ENCODE measurements at places on chromosomes 6 and 20. TPM values are rescaled to one million over a fixed set of nuclear protein-coding genes. Genes with fewer than 3 reads are reported as not detected.

- no peak for DNase-seq
- H3K4me3 ChIP-seq, result no peak overlapping the region
- H3K36me3 ChIP-seq, result no peaks in the 10 kb centered on the region
- H3K27ac ChIP-seq, result no peak overlapping the region
- peaks cover 51% of the 10 kb centered on the region for H3K27me3 ChIP-seq
Measured at GRCh38 chr20:21618759-21619416, 86.6 kb upstream of the PAX1 start.

DNA sequence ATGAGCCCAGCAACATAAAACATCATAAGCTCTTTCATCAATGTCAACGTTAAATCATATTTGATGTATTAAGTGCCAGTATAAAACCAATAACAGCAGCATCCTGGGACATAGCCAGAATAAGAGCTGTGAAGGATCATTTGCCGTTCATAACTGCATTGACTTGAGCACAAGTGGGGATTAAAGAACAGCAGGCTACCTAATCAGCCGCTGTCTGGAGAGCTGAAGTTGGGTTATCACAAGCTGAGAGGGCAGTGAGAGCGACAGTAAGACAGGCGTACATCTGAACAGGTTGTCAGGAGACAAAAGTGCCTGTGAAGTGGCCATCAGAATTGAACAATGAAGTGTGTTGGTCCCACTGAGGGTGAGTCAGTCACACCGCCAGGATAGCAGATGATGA is 269.6 kb downstream of the GRIK2 start:
- DNase-seq, result no peak
- H3K4me1 ChIP-seq, result no peaks in the 10 kb centered on the region
- no peak overlapping the region for H3K27ac ChIP-seq
- H3K27me3 ChIP-seq, result no peaks in the 10 kb centered on the region
- H3K36me3 ChIP-seq, result no peaks in the 10 kb centered on the region

GRCh38 chr20:2279253-2279779 is 16.5 kb upstream of the TGM3 start:
- H3K27me3 ChIP-seq, result peaks cover 3% of the 10 kb centered on the region
- no peak for DNase-seq
- peaks cover 10% of the 10 kb centered on the region for H3K4me1 ChIP-seq
- no peaks in the 10 kb centered on the region for H3K36me3 ChIP-seq

DNA sequence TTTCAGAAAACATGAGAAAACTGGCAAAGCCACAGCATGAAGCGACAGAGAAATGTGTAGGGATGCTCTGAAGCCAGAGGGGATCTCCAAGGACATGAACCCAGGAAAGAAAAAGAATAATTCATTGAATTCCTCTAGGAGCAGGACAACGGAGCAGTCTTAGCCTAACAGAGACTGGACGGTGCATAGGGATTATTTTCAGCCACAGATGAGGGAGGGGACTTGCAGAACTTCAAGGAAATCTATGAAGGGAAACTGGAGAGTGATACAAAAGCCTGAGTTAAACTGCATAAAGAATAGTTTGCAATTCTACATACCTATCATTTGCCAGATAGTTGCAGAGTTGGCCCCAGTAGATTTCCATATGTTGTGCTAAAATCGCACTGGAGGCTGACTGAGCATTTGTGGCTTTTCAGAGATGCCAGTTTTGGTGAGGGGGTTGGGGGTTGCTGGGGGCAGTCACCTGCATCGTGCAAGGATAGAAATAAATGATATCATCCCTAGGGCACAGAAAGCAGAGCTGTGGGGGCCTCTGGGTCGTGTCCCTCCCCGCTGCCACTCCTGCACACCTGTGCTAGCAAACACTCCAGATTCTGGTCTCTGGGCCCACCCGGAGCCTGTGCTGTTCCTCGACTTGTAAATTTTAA is 443.2 kb upstream of the JARID2 start:
- no peak overlapping the region for H3K27ac ChIP-seq
- no peaks in the 10 kb centered on the region for H3K36me3 ChIP-seq
- DNase-seq, result no peak
- peaks cover 37% of the 10 kb centered on the region for H3K4me1 ChIP-seq
- H3K27me3 ChIP-seq, result peaks cover 10% of the 10 kb centered on the region

DNA sequence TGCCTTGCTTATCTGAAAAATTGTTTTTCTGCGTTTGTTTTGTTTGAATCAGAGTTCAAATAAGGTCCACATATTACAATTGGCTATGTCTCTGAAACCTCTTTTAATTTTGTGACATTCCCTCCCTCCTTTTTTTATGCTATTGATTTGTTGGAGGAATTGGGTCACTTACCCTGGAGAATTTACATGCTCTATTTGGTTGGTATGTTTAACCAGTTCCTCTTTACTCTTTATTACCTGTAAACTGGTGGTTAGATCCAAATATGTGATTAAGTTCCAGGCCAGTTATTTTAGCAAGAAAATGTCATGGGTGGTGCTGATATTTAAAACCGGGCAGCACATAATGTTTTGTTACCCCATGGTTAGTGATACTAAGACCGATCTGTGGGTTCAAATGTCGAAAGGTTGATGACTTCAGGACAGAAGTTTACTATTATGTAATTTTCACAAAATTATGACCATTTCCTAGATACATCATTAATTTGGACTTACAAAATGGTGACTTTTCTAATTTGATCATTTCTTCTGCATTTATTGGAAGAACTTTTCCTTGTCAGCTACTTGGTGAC is 77.3 kb downstream of the KIZ start:
- H3K27ac ChIP-seq, result no peak overlapping the region
- no peak overlapping the region for H3K4me3 ChIP-seq
- DNase-seq, result no peak
- H3K27me3 ChIP-seq, result no peaks in the 10 kb centered on the region
- peaks cover 6% of the 10 kb centered on the region for H3K36me3 ChIP-seq
- H3K4me1 ChIP-seq, result no peaks in the 10 kb centered on the region

DNA sequence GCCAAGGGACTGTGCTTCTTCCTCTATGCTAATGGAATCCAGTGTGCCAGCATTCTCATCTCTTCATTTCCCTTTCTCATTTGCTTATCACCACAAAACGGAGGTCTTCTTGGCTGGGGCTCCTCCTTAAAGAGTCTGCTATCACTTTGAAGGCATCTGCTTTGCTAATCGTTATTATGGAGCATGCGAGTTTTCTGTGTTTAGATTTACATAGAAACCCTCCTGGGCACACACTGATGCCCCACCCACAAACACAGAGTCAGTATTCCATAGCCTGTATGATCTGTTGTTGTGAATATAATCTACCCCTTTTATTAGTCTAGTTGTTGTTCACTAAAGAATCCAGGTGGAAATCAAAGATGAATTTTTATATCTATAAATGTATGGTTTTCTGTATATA is 83.4 kb upstream of the XRN2 start:
- H3K4me1 ChIP-seq, result no peaks in the 10 kb centered on the region
- no peak overlapping the region for H3K4me3 ChIP-seq
- no peaks in the 10 kb centered on the region for H3K36me3 ChIP-seq
- H3K27ac ChIP-seq, result no peak overlapping the region
- H3K27me3 ChIP-seq, result no peaks in the 10 kb centered on the region

- peaks cover 6% of the 10 kb centered on the region for H3K36me3 ChIP-seq
- no peak overlapping the region for H3K27ac ChIP-seq
- no peak for DNase-seq
- H3K27me3 ChIP-seq, result no peaks in the 10 kb centered on the region
Measured at GRCh38 chr20:16747291-16747811, 807 bp upstream of the OTOR start.

The PAX1 gene
- not detected for total RNA-seq

- DNase-seq, result no peak
- H3K4me1 ChIP-seq, result peaks cover 12% of the 10 kb centered on the region
- H3K27ac ChIP-seq, result no peak overlapping the region
- no peaks in the 10 kb centered on the region for H3K27me3 ChIP-seq
- no peak overlapping the region for H3K4me3 ChIP-seq
Measured at GRCh38 chr6:146884728-146885127, 286.0 kb downstream of the ADGB start.

- no peaks in the 10 kb centered on the region for H3K36me3 ChIP-seq
- H3K4me1 ChIP-seq, result peaks cover 14% of the 10 kb centered on the region
- H3K27me3 ChIP-seq, result no peaks in the 10 kb centered on the region
Measured at GRCh38 chr6:145214570-145214969, 520.8 kb downstream of the EPM2A start.

DNA sequence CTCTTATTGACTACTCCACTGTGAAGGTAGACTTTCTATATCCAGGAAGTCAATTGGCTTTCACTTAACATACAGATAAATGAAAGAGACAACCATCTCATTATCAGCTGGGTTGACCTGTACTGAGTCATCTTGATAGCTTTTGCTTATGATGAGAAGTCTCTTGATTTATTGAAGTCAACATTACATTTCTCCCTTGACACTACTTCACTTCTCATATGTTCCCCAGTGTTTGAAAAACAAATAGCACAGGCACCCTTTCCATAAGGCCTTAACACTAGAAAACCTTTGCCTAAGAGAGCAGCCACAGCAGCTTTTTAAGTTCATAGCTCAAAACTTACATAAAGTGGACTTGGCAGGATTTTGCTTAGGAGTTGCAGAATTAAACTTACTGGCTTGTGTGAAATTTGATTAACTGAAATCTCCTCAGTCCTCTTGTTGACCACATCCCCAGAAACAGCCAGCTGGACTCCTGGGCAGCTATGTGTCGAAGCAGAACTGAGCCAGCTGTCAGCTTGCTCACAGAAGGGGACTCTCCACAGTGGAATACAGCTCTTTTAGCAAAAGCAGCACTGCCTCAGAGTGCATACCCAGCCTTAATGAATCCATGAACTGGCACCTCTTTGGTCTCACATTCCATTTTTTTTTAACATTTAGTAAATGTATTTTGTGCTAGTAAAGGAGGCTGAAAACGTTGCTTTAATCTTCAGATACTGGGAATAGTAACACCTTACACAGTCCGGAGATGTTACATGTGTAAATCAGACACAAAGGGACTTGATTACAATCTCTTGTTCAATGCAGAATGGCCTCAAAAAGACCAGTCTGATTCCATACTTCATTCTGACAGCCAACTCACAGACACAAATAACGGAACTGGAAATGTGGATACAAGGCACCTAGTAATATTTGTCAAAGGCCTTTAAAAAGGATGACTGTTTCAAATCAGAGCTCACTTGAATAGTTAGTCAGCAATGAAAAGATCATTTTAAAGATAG is 1532.7 kb downstream of the HACE1 start:
- H3K27me3 ChIP-seq, result no peaks in the 10 kb centered on the region
- no peak overlapping the region for H3K27ac ChIP-seq
- no peaks in the 10 kb centered on the region for H3K36me3 ChIP-seq
- H3K4me3 ChIP-seq, result no peak overlapping the region

All from mesothelial cell of epicardium (in vitro differentiated cells).